ENCODE measurements at places on chromosomes 1 and 21. TPM values are rescaled to one million over a fixed set of nuclear protein-coding genes. Genes with fewer than 3 reads are reported as not detected.

DNA sequence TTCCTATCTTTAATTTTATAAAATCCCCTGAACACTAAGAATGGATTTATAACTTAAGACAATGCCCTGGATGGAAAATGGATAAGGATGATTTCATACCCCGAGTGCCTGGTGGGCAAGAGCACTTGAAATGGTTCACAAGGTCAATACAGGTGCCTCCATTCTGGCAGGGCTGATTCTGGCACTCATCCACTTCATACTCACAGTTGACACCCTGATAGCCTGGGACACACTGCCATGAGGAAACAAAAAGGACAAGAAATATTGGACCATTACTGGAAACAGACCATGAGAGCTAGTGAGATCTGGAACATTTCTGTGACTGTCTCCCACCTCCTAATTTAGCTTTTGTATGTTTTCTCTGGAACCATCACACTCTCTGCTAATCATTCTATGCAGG, 39.1 kb upstream of the ADAM30 start:
- ATAC-seq: no peak
- H3K36me3 ChIP-seq: peaks cover 87% of the 10 kb centered on the region
- H3K27me3 ChIP-seq: no peaks in the 10 kb centered on the region
- no peak overlapping the region for H3K4me3 ChIP-seq
- no peak overlapping the region for H3K27ac ChIP-seq

DNA sequence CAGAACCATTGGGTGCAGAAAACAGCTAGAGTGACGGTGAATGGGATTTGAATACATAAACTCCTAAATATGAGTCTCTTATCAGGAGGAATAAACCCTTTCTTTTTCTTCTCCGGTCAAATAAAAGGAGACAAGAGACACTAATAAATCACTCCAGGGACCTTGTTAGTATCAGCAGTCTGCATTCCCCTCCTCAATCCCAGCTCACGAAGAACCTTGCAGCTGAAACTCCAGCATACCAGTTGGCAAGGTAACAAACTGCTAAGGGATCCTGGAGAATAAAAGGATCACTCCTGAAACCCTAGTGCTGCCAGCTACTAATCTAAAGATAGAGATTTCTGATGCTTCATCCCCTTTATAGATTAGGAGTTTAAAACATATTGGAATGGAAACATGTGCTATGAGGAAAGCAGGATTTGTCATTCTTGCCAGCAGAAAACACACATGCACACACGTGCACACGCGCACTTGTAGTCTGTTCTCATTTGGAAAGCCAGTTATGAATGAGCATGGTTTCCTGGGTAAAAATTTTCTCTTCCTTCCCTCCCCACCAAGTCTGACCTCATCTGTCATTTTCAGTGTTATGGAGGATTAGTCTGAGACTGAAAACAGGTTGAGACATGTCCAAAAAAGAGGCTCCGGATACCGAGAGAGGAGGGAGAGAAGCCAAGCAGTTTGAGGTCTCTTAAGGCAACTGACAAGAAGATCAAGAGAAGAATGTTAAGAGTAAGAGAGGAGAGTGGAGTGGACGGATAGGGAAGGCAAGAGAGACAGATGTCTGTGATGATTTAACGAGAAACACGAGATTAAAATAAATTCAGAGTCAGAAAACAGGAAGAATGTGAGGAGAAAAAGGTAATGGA, 10.9 kb downstream of the IER5 start:
- peak overlapping the region; percentile 96 for H3K27ac ChIP-seq
- H3K4me3 ChIP-seq: peak overlapping the region; percentile 79
- ATAC-seq: peak; percentile 87
- no peaks in the 10 kb centered on the region for H3K27me3 ChIP-seq
- H3K4me1 ChIP-seq: peaks cover 53% of the 10 kb centered on the region
- H3K36me3 ChIP-seq: peaks cover 19% of the 10 kb centered on the region

SIK1 gene
- 8.5 TPM for total RNA-seq

DNA sequence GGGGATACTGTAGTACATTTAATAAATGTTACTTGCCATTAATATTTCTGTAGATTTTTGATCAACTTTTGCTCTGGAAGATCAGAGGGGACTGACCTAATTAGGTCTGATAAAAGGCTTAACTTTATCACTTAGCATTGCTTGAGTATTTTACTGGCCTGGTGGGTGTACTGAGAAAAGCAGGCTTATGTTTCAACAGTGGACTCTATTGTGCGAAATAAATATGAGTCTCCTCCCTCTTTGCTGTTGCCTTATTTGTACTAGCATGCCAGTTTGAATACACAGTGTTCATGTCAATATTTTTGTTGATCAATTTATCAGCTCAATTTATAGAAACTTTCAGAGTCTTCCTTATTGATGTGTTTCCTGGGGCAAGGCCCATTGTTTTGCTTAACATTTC, 49.1 kb downstream of the EBNA1BP2 start:
- H3K27me3 ChIP-seq: peaks cover 19% of the 10 kb centered on the region
- H3K27ac ChIP-seq: no peak overlapping the region
- no peaks in the 10 kb centered on the region for H3K4me1 ChIP-seq

Data from activated T-helper 17 cell treated with anti-CD3 and anti-CD28 coated beads, Interleukin-2, amount 50 U/mL, for 72 hours (primary cell).